ENCODE measurements at places on chromosomes 2 and 18.

DNA sequence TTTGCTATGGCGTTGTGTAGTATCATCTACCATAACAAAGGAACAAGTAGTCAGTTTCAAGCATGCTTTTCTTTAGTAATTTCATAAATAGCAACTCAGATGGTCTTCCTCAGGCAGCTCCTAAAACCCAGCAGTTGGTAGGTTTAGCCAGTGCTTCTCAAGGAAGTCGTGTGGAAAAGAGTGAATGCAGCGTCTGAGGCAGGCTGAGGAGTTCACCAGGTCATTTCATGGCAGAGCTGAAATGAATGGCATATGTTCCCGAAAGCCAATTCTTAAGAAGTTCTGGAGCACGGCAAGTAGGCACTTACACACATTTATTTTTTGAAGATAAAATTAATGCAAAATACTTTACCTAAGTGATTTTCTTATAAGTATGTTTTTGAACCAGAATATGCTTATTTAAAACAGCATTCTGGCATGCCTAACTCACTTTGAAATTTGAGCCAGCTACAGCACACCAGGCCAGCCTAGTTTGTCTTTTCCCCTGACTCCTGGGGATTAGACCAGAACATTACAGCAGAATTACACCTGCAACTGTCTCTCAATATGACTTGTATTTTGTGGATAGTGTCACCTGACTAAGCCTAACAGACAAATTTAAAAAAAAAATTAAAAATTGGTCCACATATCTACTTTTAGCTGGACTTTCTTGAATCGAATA is 62.2 kb downstream of the OSBPL6 start:
- DNase-seq = no peak

DNA sequence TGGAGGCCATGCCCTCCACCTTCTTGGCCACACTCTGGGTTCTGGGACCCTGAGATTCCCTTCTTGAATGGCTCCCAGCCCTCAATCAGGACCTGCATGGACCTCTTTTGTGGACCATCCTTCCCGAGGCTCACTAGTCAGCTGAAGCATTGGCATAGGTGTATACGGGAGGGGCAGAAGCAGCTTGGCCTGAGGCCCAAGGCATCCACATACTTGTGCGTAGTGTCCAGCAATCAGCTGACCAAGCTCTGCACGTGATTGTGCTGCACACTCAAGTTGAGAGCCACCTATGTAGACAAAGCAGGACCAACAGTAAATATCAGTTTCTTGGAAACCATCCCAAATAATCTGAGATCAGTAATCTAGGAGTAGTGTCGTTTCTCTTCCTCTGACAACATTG is 119.6 kb downstream of the INSIG2 start:
- no peak for DNase-seq

GRCh38 chr2:30379481-30379880 is 67.6 kb upstream of the LCLAT1 start:
- DNase-seq = no peak

DNA sequence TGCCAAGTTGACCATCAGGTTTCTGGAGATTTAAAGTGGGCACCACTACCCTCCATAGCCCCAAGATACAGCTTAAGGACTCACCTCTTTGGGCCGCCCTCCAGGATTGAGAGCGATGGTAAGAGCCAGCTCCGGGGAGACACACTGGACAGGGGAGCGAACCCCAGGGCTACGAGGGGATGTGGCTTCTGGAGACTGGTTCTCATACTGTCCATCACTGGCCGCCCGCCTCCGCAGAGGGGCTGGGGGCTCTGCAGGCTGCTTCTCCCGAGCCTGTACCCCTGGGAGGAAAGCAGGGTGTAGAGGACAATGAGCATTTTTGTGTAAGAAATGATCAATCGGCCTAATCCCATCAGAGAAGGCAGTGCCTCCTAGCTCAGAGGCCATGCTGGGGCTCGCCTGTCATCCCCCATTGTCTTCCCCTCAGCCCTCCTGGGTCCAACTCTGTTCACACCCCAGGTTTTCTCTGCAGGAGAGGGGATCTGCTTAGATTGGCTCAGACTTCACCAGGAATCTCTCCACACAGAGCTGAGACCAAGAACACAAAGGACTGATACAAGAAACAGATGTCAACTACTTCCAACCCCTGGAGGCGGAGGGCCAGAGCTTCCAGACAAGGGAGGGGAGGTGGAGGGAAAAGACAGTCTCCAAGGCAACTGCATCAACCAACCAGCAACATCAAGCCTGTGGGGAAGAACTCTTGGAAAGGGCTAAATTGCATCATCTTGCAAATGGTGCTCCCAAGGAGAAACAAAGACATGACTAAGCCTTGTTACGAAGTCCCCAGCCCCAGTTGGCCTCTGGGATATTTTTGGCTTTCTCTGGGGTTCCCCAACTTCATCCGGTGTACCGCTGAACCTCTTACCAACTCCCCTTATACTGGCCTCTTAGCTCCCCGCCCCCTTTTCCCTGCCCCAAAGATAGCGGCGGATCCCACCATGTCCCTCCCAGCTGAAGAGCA is 166.6 kb downstream of the TNS1 start:
- no peak for DNase-seq

DNA sequence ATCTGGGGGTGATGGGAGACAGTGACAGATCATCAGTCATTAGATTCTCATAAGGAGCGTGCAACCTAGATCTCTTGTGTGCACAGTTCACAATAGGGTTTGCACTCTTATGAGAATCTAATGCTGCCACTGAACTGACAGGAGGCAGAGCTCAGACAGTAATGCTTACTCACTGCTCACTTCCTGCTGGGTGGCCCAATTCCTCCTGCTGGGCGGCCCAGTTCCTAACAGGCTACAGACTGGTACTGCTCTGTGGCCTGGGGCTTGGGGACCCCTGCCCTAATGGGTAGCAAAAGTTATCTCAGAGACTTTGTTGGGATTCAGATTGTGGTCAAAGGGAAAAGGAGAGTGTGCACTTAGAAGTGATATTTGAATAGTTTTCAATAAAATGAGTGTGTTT is 840.1 kb upstream of the ID2 start:
- no peak for DNase-seq

GRCh38 chr2:183474912-183475695 is 350.9 kb downstream of the NUP35 start:
- no peak for DNase-seq

DNA sequence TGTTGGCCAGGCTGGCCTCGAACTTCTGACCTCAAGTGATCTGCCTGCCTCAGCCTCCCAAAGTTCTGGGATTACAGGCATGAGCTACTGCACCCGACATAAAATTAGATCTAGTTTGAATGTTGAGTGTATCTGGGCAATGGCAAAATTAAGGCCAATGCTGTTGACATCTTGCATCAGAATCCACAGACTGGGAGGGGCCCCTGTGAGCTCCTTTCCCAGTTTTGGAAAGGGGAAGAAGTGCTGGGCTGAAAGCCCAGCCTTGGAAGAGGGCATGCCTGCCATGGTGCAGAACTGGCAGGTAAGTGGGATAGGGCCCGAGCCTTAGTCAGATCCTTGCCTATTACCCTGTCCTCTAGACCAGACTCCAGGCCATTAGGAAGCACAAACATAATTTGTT is 4.5 kb upstream of the MYOM1 start:
- DNase-seq = no peak

DNA sequence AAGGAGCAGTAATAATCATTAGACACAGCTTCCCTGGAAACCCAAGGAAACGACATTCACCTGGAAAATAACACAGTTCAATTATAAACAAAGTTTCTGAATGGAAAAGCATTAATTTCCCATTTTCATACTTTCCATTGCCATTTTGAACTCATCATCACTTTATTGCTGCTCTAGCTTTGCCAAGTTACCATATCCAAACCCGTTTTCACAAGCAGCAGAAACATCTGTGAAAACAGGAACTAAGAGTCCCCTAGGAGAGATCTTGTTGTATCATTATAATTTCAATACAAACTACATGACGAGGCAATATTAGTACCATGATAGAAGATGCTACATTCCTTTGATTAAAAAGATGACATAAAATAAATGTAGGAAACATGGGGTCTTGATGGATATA is 597.0 kb upstream of the NRXN1 start:
- no peak for DNase-seq

GRCh38 chr2:159126432-159127022 is 158.1 kb downstream of the TANC1 start:
- DNase-seq = no peak

DNA sequence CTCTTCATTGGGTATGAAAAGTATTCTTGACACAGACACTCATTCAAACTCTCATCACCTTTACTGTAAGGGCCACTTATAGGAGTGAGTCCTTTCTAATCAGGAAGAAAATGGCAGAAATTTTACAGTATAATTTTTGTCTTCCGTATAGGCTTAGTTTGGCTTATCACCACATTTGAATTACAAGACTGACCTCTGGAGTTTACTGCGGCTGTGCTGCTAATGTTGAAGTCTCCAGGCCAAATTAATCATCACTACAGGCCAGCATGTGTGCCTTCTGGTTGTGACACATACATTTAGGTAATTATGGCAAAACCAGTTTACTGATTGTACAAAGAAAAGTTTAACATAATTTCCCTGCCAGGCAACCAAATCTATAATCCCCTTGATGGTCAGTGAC is 753.6 kb upstream of the GCFC2 start:
- no peak for DNase-seq

DNA sequence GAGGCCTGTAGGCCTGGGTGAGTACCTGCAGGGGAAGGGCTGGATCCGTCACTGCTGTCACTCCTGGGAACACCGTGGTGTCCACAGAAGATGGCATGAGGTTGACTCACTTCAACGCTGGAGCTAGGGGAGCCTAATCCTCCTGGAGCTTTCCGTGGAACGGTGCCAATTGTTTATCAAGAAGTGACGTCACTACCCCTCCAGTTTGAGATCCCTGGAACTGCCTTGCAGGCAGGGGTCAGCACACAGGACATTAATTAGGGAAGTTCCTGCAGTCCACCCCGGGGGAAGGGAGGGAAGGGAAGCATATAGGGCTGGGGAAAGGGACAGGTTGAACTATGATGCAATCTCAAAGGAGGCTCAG is 408.6 kb downstream of the GALR1 start:
- no peak for DNase-seq

- DNase-seq = no peak
Measured at GRCh38 chr2:11292464-11293255, 51.8 kb downstream of the ROCK2 start.

GRCh38 chr18:35732636-35733035 is 151.1 kb downstream of the GALNT1 start:
- DNase-seq = no peak

- no peak for DNase-seq
Measured at GRCh38 chr2:240121190-240121589, 14.9 kb downstream of the COPS9 start.

- no peak for DNase-seq
Measured at GRCh38 chr18:56606618-56607017, 31.8 kb downstream of the TXNL1 start.
